ENCODE measurements at places on chromosomes 2 and 18.

GRCh38 chr2:197838579-197838978 lies 34.2 kb downstream of the PLCL1 start:
- H3K27ac ChIP-seq, result no peak overlapping the region
- no peak overlapping the region for H3K4me3 ChIP-seq
- H3K4me1 ChIP-seq, result peaks cover 15% of the 10 kb centered on the region
- no peaks in the 10 kb centered on the region for H3K27me3 ChIP-seq

- no peak overlapping the region for H3K27ac ChIP-seq
- H3K4me3 ChIP-seq, result no peak overlapping the region
- H3K4me1 ChIP-seq, result peaks cover 1% of the 10 kb centered on the region
- DNase-seq, result no peak
Measured at GRCh38 chr2:95056044-95056443, 30.5 kb downstream of the MAL start.

- H3K4me1 ChIP-seq, result no peaks in the 10 kb centered on the region
- H3K4me3 ChIP-seq, result no peak overlapping the region
- DNase-seq, result no peak
- no peaks in the 10 kb centered on the region for H3K36me3 ChIP-seq
Measured at GRCh38 chr2:3357926-3358325, 19.7 kb downstream of the EIPR1 start.

DNA sequence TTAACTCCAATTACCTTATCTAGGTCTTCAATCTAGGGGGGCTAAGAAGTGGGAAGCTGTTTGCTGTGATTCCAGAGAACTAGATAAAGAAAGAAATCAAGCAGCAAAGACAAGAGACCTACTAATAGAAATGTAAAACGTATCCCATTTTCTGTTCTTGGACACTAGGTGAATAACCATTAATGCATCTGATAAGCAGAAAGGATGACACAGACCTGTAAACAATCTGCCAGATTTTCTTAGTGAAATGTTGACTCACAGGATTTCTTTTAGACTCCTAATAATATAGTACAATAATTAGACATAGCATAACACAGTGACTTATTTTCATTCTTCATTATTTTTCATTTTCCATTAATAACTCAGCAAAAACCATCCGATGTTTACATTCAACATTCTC lies 1.3 kb downstream of the WDR35 start:
- peaks cover 6% of the 10 kb centered on the region for H3K36me3 ChIP-seq
- DNase-seq, result no peak
- no peaks in the 10 kb centered on the region for H3K27me3 ChIP-seq
- no peak overlapping the region for H3K4me3 ChIP-seq
- peaks cover 7% of the 10 kb centered on the region for H3K4me1 ChIP-seq
- H3K27ac ChIP-seq, result no peak overlapping the region

DNA sequence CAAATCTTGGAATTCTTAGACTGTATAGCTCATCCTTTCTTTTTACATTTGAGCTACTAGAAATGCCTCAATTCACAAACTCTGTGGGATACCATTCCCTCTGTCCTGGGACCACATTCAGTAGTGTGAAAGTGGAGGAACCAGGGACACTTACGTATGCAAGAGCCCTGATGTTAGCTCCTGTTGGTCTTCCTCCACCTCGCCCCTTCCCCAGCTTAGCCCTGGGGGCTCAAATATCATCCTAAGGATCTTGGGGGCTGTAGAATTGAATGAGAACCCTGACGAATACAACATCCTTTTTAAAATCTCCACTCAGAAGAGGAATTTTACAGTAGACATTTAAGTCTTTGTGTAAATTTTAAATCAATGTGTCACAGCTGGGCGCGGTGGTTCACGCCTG lies 65.2 kb upstream of the RAPH1 start:
- H3K27me3 ChIP-seq, result no peaks in the 10 kb centered on the region
- no peaks in the 10 kb centered on the region for H3K36me3 ChIP-seq
- no peaks in the 10 kb centered on the region for H3K4me1 ChIP-seq
- no peak overlapping the region for H3K27ac ChIP-seq
- no peak overlapping the region for H3K4me3 ChIP-seq

GRCh38 chr2:221569425-221569845 lies 2.7 kb downstream of the EPHA4 start:
- no peak for DNase-seq
- no peak overlapping the region for H3K27ac ChIP-seq
- H3K4me1 ChIP-seq, result peaks cover 8% of the 10 kb centered on the region
- H3K36me3 ChIP-seq, result no peaks in the 10 kb centered on the region
- no peak overlapping the region for H3K4me3 ChIP-seq
- no peaks in the 10 kb centered on the region for H3K27me3 ChIP-seq

DNA sequence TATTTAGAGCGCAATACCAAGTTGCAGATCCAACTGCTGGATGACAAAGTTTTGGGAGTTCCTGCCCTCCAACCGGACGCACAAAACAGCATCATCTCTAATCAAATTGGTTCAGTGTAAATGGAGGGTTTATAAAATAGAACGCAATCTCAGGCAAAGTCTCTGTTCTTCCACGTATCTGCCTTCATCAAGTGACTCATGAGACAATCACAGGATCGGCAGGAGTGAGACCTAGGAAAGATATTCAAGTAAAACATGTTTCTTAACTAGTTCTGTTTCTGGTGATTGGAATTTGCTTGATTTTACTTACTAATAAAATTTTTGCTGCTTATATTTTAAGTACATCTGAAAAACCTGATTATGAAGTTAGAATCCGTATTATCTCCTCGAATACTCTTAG lies 7.6 kb downstream of the FZD5 start:
- peaks cover 20% of the 10 kb centered on the region for H3K27me3 ChIP-seq
- no peak for DNase-seq
- H3K4me1 ChIP-seq, result peaks cover 7% of the 10 kb centered on the region
- no peak overlapping the region for H3K4me3 ChIP-seq
- no peaks in the 10 kb centered on the region for H3K36me3 ChIP-seq
- H3K27ac ChIP-seq, result no peak overlapping the region

- no peak overlapping the region for H3K27ac ChIP-seq
- H3K27me3 ChIP-seq, result no peaks in the 10 kb centered on the region
- H3K4me3 ChIP-seq, result no peak overlapping the region
- DNase-seq, result no peak
- H3K4me1 ChIP-seq, result no peaks in the 10 kb centered on the region
- H3K36me3 ChIP-seq, result peaks cover 4% of the 10 kb centered on the region
Measured at GRCh38 chr18:66548747-66549146, 55.1 kb downstream of the CDH19 start.

DNA sequence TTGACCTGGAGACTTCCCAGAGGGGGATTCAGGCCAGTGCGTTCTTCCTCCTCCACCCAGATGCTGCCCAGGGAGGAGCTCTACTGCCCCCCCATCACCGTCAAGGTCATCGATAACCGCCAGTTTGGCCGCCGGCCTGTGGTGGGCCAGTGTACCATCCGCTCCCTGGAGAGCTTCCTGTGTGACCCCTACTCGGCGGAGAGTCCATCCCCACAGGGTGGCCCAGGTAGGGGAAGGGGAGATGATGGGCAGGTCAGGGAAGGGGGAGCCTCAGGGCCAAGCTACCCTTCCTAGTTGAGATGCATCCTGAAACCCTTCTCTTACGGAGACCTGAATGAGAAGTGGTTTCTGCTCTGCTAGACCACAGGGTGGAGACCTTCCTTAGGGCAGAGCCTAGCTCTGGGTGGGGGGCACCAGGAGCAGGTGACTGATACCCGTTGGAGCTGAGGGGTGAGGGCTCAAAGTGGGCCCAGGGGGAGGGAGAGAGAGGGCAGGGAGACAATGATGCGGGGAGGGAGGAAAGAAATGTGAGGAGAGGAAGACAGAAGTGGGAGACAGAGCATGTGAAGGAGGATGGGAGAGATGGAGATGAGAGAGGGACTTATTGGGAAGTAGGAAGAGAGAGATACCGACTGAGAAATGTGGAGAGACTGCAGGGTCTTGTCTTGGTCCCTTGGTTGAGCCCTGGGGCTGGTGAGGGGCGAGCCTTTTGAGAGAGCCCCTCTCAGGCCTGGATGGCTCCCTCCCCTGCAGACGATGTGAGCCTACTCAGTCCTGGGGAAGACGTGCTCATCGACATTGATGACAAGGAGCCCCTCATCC lies 159.4 kb downstream of the DYSF start:
- no peak overlapping the region for H3K4me3 ChIP-seq
- H3K27me3 ChIP-seq, result no peaks in the 10 kb centered on the region
- no peaks in the 10 kb centered on the region for H3K4me1 ChIP-seq
- H3K36me3 ChIP-seq, result no peaks in the 10 kb centered on the region
- no peak for DNase-seq

- H3K36me3 ChIP-seq, result no peaks in the 10 kb centered on the region
- no peak overlapping the region for H3K4me3 ChIP-seq
- DNase-seq, result no peak
- H3K27me3 ChIP-seq, result no peaks in the 10 kb centered on the region
- no peaks in the 10 kb centered on the region for H3K4me1 ChIP-seq
- H3K27ac ChIP-seq, result no peak overlapping the region
Measured at GRCh38 chr2:141439524-141439923, 691.3 kb downstream of the LRP1B start.

GRCh38 chr18:48037481-48038271 lies 107.2 kb upstream of the SMAD2 start:
- H3K36me3 ChIP-seq, result no peaks in the 10 kb centered on the region
- no peaks in the 10 kb centered on the region for H3K4me1 ChIP-seq
- no peak overlapping the region for H3K4me3 ChIP-seq
- H3K27me3 ChIP-seq, result no peaks in the 10 kb centered on the region
- DNase-seq, result no peak

DNA sequence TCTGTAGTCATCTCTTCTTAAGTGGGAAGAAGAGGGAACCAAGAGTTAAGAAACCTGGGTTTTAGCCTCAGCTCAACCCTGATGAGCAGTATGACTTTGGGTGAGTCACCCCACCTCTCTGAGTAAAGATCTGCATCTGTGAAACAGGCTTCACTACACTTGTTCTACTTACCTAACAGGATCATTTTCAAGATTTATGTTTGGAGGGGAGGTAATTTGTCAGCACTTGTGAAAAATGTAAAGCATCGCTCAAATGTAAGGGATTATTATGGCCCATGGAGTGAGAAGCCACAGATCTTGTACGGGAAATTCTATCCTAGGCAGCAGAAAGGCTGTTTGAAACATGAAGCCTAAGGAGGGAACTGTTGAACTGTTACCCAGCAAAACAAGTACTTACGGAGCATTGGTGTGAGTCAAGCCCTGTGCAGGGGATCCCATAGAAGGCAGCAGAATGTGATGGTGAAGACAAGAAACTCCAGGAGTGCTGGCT lies 160.6 kb downstream of the PRKCE start:
- no peaks in the 10 kb centered on the region for H3K36me3 ChIP-seq
- H3K4me1 ChIP-seq, result peaks cover 12% of the 10 kb centered on the region
- H3K27me3 ChIP-seq, result no peaks in the 10 kb centered on the region

DNA sequence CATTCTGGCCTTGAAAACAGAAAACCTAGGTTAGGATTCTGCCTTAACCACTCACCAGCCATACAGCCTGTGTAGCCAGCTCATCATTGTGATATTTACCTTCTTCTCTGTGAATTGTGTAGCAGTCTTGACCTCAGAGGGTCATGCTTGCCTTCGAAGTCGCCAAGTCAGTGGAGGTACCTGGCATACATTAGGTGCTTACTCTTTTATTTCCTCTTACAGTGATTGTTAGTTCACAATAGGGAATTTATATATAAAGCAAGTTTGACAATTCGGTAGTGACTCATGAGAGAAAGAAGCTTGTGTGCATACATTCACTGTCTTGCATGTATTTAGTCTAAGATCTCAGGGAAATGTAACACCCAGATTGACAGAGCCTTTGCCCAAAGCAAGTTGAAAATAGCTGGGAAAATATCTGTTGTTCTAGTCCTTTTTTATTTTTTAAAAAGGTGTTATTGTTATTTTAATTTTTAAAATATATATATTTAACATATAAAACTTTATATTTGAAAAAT lies 290.6 kb downstream of the PTGR3 start:
- peaks cover 2% of the 10 kb centered on the region for H3K36me3 ChIP-seq
- H3K27ac ChIP-seq, result no peak overlapping the region
- H3K27me3 ChIP-seq, result no peaks in the 10 kb centered on the region
- H3K4me3 ChIP-seq, result no peak overlapping the region
- no peaks in the 10 kb centered on the region for H3K4me1 ChIP-seq

DNA sequence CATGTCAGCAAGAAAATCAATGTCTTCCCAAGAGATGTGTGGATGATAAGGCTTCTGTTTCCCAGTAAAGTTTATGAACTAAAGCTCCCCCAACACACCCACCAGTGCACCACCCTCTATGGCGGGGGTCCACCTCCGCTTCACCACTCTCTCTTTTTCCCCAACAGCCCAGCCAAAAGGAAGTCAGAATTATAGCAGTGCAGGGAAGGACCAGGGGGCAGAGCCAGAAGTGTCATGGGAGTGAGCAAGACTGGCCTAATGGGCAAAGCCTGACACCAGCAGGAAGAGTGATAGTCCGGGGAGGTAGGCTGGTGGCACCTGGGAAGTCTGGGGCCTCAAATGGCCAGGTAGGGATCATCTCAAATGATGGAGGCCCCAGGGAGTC lies 167.7 kb downstream of the ZFP36L2 start:
- no peaks in the 10 kb centered on the region for H3K36me3 ChIP-seq
- DNase-seq, result no peak
- peaks cover 35% of the 10 kb centered on the region for H3K4me1 ChIP-seq
- no peaks in the 10 kb centered on the region for H3K27me3 ChIP-seq

GRCh38 chr18:63940008-63940407 lies 9.1 kb upstream of the HMSD start:
- H3K27ac ChIP-seq, result no peak overlapping the region
- H3K36me3 ChIP-seq, result no peaks in the 10 kb centered on the region
- no peaks in the 10 kb centered on the region for H3K4me1 ChIP-seq
- no peak for DNase-seq

- H3K4me3 ChIP-seq, result no peak overlapping the region
- DNase-seq, result no peak
Measured at GRCh38 chr2:13583609-13584008, 866.9 kb downstream of the TRIB2 start.

DNA sequence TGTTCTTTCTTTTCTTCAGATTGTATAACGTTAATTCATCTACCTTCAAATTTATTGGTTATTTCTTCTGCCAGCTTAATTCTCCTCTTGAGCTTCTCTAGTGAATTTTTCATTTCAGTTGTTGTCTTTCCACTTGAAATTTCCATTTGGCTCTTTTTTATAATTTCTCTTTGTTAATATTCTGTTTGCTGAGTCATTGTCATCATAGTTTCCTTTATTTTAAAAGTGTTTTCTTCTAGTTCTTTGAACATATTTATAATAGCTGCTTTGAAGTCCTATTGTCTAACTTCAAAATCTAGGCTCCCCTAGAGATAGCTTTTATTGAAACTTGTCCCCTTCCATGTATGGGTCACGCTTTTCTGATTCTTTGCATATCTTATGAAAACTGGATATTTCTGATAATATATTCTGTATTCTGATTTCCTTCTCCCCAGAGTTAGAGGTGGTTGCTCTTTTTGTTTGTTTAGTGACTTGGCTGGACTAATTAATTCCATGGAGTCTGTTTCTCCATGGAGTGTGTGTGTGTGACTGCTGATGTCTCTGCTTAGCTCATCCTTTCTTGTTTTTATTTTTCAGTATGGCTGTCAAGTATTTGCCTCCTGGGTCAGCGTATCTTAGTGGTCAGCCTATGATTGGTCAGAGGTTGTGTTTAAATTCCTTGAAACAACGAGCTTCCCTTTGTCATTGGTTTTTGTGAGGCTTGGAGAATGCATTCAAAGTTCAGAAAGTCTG lies 47.6 kb downstream of the DIS3L2 start:
- no peak for DNase-seq

DNA sequence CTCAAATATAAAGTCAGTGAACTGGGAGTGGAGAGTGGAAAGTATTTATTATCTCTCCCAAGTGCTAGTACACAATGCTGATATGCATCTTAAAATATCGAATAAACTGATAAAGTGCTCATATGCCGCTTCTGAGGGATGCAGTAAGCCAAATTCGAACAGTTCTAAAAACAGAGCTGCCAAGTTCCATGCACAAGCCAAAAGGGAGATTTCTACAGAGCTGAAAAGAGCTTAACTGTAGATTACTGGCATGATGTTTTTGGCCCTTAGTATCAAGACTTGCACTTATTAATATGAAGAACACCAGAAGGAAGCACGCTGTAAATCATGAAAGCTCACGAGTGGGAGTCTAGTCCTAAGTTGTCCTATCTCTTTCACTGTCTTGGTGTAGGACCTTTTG lies 7.9 kb downstream of the TMEFF2 start:
- H3K27me3 ChIP-seq, result no peaks in the 10 kb centered on the region
- H3K4me3 ChIP-seq, result no peak overlapping the region
- H3K27ac ChIP-seq, result no peak overlapping the region
